IMR-90 (cell line): ENCODE measurements at places on chromosomes 7 and 10.

GRCh38 chr7:108003599-108003935 is 606 bp upstream of the LAMB1 start:
- no peak for DNase-seq

GRCh38 chr10:23695825-23696420 is 257.0 kb downstream of the OTUD1 start:
- no peak for DNase-seq

DNA sequence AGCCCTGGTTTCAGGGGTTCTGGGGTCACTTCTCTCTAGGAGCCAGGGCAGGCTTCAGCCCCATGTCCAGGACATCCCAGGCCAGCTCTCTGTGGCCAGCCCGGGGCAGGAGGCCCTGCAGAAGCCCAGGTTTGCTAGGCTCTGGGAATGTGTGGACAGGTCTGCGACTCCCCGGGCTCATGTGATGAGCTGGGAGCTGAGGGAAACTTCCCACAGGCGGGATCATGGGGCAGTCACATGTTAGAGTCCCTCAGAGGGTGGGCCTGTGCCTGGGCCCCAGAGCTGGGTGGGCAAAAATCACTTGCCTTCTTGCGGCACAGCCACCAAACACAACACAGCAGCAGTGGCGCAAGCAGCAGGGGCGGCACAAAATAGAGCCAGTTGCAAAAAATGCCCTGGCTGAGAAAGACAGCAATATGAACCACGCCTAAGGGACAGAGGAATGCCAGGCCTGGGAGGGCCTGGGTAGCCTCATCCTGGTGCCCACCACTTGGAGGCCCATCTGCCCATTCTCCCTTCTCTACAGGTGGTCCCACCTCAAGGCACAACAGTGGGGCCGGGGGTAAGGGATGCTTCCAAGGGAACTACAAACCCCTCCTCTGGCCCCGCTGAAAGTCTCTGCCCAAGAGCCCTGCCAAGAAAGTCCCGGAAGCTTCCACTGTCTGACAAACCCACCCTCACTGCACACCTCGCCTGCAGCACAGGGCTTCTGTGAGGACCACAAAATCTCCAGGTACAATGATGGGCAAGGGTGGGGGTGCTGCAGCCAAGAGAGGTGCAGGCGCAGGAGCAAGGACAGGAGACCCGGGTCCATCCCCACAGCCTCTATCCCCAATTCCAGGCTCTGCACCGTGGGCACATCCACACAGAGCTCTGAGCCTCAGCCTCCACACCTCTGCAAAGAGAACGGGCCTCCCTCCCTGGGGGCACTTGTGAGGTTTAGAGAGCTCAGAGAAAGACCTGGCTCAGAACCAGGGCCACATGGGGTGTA is 34.6 kb upstream of the ANTXRL start:
- no peak for DNase-seq

DNA sequence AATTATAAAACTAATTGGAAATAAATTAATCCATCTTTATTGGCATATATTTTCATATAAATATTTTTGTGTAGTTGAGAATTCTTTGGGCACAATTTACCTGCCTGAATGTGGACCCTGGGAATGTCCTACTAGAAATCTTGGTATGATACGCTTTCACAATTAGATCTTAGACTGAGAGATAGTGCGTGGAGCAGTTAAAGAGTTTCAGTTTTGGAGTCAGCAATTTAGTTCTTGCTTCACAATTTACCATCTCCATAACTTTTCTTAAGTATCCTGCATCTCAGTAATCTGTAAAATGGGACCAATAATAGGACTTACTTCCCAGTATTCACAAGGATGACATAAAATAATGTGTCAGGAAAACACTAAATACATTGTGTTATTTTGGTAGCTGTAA is 2.0 kb downstream of the MTPN start:
- DNase-seq = no peak

DNA sequence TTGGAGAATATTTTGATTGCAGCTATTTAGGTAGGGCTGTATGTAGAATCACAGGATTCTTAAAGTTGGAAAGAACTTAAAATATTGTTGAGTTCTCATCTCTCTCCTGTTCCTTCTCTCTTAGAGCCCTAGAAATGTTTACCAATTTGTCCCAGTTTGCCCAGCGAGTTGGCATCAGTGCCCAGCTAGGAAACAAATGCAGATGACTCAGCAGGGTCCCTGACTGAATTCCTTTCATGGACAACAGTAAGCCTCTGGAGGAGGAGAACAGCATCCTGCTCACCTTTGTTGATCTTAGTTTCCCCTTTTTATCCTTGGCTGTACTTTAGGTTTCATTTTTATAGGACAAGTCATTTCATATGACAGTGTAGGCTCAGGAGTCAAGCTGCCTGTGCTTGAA is 89.3 kb downstream of the SEC23IP start:
- no peak for DNase-seq

- no peak for DNase-seq
Observed at GRCh38 chr7:24521917-24522623, 51.2 kb upstream of the PALS2 start.

DNA sequence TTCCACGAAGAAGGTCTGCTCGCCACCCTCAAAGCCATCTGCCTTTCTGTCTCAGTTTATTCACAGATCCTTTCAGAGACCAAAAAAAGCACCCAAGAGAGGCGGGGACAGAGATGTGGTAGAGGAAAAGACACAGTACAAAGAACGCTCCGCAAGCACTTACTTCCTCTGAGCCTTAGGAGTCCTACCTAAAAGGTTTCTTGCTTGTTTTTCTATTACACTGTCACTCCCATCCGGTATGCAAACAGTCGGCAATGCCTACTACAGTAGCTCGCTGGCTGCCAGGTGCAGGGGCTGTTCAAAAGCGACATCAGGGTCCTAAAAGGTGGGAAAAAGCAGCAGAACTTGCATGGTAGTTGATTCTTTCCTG is 816 bp downstream of the TECPR1 start:
- DNase-seq = no peak

GRCh38 chr7:5541087-5541992 is 117.7 kb upstream of the TNRC18 start:
- DNase-seq = no peak

- DNase-seq = no peak
Observed at GRCh38 chr10:100864978-100865377, 47.8 kb upstream of the SLF2 start.

DNA sequence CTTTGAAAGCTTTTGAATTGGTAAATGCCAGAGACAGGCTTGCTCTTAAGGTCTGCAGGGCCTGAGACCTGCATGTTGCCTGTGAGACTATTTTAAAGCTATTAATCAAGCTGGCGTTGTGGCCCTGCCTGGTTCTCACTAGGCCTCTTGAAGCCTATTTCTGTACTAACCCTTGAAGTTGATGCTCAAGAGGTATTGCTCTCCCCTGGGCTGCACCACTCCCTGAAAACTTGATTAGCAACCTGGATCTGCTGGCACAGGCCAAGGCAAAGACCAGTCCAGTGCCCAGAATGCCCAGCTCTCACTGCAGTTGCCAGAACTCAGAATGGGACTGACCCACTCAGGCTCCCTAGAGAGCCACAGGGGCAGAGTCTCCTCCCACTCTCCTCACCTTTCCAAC is 220.0 kb upstream of the MEOX2 start:
- no peak for DNase-seq

GRCh38 chr7:81908220-81908619 is 138.4 kb upstream of the HGF start:
- no peak for DNase-seq

- DNase-seq = peak; percentile 73
Observed at GRCh38 chr10:67549390-67549789, 146.6 kb downstream of the CTNNA3 start.

DNA sequence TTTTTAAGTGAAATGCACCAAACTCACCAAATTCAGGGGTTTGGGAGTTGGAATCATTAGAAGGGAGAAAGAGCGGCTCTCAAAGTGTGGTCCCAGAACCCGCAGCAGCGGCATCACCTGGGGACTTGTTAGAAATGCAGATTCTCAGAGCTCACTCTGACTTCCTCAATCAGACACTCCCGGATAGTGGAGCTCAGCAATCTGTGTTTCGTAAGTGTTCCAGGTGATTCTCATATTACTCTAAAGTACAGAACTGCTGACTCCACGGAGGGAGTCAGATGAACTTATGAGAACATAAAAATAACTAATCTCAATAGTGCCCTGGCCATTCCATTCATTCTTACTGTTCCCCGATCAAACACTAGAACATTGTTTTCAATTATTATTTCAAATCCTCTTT is 358.7 kb upstream of the MYO3A start:
- no peak for DNase-seq

DNA sequence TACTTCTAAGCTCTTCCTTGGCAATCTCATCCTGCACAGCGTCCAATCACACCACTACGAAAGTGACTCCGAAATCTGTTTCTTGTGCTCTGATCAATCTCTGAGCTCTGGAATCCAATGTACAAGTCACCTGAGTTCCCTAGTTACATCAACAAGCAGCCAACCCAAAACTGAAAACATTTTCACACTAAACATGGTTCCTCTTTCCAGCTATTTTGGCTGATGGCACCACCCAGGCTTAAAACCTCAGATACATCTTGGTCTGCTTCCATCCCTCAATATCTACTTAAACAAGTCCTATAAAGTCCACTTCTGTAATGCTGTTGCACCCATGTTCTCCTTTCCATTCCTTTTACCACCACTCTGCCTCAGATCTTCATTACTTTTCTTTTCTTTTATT is 3.6 kb downstream of the BLOC1S2 start:
- DNase-seq = no peak

- no peak for DNase-seq
Observed at GRCh38 chr7:86558680-86559501, 84.8 kb upstream of the GRM3 start.
